Nucleus accumbens (tissue), 56 donors: ENCODE measurements at places on chromosomes 11 and 22.

- no peak for DNase-seq
Observed at GRCh38 chr11:63858628-63859550, 20.0 kb downstream of the MARK2 start.

- DNase-seq: no peak
Observed at GRCh38 chr22:38193580-38193979, 8.2 kb upstream of the MAFF start.

- no peak for DNase-seq
Observed at GRCh38 chr22:46657996-46658947, 38.1 kb downstream of the GRAMD4 start.

GRCh38 chr11:16609769-16610168 lies 128.7 kb upstream of the C11orf58 start:
- DNase-seq: no peak

GRCh38 chr11:122261546-122261945 lies 145.5 kb upstream of the BLID start:
- DNase-seq: no peak

DNA sequence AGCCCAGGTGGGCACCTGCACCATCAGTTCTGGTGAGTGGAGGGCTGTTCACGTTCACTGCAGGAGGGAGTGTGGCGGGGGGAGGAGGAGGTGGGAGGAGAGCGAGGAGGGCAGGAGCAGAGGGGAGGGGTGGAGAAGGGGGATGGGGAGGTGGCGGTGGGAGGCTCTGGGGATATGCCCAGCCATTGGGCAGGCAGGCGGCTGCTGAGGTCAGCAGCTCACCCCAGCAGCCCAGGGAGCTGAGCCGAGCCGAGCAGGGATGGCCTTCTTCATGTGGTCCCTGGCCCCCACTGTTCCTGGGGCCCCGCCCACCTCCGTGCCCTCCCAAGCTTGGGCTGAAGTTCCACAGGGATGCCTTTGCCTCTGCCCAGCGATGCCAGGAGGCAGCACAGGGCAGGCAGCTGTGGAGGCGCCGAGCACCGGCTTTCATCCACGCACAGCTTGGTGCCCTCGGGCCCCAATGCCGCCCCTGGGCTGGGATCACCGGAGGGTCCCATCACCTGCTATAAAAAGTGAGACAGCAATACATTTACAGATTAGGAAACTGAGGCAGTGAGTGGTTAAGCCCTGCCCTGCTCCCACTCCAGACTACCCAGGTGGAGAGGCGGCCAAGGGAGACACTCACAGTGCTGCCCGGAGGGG lies 21.6 kb downstream of the RTN4R start:
- no peak for DNase-seq

DNA sequence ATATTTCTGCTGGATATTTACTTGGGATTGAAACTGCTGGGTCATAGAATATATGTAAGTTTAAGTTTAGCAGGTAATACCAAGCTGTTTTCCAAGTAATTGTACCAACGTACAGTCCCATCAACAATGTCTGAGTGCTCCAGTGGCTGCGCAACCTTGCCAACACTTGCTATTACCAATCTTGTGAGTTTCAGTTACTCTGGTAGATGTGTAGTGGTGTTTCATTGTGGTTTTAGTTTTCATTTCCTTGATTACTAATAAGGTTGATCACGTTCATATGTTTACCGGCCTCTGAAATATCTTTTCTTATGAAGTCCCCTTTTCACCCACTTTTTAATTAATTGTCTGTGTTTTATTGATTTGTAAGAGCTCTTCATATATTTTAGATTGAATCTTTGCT lies 370.6 kb upstream of the CADM1 start:
- DNase-seq: no peak

DNA sequence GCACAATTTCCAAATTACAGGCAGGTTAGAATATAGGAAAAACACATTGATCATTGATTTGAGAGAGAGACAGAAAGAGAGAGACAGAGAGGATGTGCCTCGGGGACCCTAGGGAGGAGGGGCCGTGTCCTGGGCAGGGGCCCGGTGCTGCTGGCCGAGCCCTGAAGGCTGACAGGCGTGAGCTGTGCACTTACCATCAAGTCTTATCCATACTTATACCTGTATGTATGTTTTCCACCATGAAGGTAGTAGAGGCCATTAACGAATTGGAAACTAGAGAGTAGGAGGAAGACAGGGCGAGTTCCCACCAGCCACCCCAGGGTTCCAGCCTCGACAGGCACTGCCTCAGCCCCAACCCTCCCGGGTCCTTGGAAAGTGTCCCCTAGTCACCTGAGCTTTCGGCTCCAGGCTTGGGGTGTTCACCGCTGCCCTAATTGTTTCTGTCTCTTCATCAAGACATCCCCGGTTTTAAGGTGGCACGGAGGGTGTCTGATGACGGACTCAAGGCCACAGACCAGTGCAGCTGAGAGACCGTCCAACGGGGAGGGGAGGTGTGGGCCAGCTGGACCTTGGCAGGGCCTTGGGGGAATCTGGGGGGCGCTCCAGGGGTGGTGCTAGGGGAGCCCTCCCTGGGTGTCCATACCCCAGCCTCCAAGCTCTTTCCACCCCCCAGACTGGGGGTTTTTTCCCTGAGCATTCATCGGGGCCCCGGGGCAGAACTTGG lies 431.3 kb downstream of the TBC1D22A start:
- no peak for DNase-seq

GRCh38 chr11:74182635-74183034 lies 11.5 kb downstream of the PPME1 start:
- no peak for DNase-seq

GRCh38 chr22:22079404-22080148 lies 97.0 kb upstream of the TOP3B start:
- DNase-seq: no peak

GRCh38 chr22:46292173-46292572 lies 4.5 kb upstream of the GTSE1 start:
- no peak for DNase-seq

DNA sequence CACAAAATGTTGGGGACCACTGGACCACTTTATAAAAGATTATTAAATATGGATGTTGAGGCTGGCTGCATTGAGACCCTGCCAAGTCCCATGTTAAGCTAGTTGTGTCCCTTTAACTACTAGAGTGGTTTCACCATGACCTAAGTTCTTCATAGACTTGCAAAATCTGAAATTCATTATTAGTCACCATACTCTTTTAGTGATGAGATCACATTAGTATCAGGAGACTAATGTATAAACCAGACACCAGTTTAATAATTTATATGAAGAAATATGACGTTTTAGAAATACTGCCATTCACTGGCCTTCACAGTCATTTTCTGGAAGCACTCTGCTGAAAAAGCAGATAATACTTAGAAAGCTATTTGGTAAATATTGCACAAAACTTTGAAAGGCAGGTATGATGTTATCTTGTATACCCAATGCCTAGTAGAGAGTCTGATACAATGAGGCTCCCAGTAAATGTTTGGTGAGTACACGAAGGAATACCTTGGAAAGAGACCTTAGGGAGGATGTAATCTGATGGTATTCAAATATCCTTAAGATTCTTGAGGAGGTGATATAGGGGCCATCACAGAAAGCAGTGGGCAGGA lies 728.2 kb upstream of the ANO5 start:
- no peak for DNase-seq

DNA sequence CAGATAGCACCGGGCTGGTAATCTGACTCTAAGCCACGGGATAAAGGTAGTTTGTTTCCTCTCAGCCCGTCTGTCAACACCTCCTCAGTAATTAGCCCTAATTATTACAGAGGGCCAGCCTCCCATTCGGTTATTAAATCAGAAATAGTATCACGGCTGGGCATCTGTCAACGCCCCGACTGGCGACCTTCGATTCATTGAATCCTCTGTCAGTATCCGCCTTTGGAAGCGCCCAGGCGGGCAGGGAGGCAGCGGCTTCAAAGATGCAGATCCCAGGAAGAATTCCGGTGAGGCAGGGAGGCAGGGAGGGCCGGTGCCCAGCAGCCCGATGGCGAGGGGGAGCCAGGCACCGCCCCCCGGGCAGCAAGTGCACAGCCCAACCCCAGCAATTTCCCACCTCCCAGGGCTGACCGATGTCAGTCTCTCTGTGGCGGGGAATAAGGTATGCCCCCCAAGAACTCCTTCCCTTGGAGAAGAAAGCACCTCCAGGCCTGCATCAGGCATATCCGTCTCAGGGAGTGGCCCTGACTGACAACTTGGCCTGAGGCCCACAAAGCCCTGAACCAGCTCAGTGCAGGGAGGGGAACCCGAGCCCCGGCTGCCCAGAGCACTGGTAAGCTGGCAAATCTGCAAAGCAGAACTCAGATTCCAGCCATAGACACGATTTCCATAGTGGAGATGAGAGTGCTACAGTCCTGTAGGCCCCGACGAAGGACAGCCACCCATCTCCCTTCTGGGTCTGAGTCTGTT lies 11.4 kb downstream of the GNB1L start:
- DNase-seq: no peak

- no peak for DNase-seq
Observed at GRCh38 chr22:49034836-49035817, 792.5 kb downstream of the BRD1 start.

- no peak for DNase-seq
Observed at GRCh38 chr11:75150879-75151278, at the start of gene SLCO2B1. Gene SLCO2B1 (plus strand): TSS chr11:75151107. CDS start chr11:75151382, 275 bp downstream.

GRCh38 chr11:12853652-12854296 lies 155.3 kb upstream of the RASSF10 start:
- DNase-seq: no peak
